ENCODE measurements at places on chromosomes 3 and 15. TPM values are rescaled to one million over a fixed set of nuclear protein-coding genes. Genes with fewer than 3 reads are reported as not detected.

ARL14 gene
- total RNA-seq, result 0.43 TPM

TRIM71 gene
- total RNA-seq, result 0.05 TPM

NAA50 gene
- total RNA-seq, result 217 TPM

GXYLT2 gene
- total RNA-seq, result 6.0 TPM

KLHL40 gene
- total RNA-seq, result not detected

FBXO40 gene
- not detected for total RNA-seq

- DNase-seq, result no peak
Observed at GRCh38 chr15:90044191-90044590, 43.1 kb downstream of the ZNF710 start.

SSUH2 gene
- total RNA-seq, result 0.10 TPM

SLC15A2 gene
- total RNA-seq, result not detected

DNA sequence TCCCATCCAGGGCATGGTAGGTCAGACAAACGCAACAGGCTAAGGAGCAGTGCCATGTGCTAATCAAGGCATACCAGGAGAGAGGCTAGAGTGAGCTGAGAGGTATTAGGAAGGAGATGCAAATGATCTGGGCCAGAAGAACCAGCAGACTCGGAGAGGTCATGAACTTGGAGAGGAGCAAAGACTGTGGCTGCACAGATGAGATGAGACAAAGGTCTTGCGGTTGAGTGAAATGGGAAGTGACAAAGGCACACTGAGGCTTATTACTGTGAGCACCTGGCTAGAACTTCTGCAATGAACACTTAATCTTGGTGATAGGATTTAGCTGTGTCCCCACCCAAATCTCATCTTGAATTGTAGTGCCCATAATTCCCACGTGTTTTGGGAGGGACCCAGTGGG lies 380.2 kb downstream of the ULK4 start:
- DNase-seq, result no peak

DNA sequence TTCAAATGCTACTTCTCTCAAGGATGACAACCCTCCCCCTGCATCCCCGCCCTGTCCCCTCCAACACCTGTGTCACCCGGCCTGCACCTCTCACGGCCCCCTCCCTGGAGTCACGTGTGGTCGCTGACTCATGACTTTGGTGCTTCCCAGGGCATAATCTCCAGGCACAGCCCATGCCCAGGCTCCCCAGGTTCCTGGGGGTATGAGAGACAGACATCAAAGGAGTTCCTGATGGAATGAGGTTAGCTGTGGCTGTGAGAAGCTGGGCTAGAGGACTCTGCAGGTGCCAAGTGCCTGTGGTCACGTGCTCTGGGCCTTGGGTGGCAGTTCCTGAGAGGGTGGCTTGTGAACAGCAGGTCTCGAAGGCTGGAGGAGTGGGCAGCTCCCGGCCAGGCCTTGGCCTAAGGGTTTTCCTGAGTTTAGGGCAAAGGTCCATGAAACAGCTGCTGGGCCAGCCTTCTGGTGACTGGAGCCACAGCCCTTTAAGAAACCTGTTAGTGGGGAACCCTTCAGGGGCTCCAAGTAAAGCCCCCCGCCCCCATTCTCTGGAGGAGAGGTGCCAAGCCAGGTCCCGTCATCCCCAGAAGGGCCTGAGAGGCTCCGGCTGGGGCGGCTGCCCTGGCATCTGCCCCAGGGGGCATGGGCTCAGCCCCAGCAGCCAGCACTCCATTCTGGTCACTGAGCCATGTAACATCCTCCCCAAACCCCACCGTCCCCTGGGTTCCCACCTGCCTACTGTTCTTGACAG lies 230.0 kb downstream of the XXYLT1 start:
- peak; percentile 57 for DNase-seq

ALDH1A3 gene
- 17.6 TPM for total RNA-seq

GRCh38 chr3:53478921-53479664 lies 15.3 kb upstream of the CACNA1D start:
- DNase-seq, result no peak

GRCh38 chr3:179082416-179082815 lies 10.8 kb upstream of the ZMAT3 start:
- peak; percentile 36 for DNase-seq

GRCh38 chr15:66997212-66997611 lies 68.2 kb upstream of the SMAD3 start:
- peak; percentile 60 for DNase-seq

GRCh38 chr3:102192575-102192974 lies 242.2 kb upstream of the ZPLD1 start:
- DNase-seq, result no peak

DUT gene
- 148 TPM for total RNA-seq

DNA sequence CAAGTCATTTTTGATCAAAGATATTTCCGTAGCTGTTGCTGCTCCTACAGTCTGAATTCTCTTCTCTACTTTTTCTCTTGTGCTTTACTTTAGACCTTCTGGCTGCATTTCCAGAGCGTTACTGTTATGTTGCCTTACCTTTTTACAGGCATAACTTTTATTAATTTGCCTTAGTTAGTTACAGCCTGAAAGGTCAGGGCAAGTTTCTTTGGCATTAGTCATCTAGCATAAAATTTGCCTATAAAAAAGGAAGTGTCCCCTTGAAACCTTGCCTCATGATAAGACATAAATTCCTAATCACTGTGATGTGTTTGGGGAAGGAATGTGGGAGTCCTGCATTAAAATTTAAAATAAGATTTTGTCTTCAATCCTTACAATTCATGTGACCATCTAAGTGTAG lies 618.5 kb downstream of the NR2F2 start:
- peak; percentile 4 for DNase-seq

DNA sequence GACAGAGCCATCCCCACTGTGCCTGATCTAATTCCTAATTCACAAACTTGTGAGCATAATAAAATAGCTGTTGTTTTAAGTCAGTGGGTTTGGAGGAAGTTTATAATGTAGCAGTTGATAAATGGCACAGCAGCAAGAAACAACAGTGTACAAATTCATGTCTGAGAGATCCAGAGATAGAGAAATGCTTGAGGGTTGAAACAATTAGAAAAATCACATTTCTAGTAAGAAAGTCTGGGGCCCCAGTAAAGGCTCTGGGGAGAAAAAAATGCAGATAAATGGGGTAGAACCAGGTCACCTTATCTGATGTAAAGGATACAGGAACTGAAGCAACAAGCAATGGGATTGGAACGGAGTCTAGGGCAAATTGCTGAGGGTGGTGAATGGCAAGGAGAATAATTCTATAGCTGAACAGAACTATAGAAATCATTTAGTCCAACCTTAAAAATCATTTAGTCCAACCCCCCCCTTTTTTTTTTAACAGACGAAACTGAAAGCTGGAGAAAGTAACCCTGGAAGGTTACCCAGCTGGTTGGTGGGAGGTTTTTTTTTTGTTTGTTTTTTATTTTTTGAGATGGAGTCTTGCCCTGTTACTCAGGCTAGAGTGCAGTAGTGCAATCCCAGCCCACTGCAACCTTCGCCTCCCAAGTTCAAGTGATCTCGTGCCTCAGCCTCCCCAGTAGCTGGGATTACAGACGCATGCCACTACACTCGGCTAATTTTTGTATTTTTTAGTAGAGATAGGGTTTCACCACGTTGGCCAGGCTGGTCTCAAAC lies 14.3 kb upstream of the SHQ1 start:
- no peak for DNase-seq

DNA sequence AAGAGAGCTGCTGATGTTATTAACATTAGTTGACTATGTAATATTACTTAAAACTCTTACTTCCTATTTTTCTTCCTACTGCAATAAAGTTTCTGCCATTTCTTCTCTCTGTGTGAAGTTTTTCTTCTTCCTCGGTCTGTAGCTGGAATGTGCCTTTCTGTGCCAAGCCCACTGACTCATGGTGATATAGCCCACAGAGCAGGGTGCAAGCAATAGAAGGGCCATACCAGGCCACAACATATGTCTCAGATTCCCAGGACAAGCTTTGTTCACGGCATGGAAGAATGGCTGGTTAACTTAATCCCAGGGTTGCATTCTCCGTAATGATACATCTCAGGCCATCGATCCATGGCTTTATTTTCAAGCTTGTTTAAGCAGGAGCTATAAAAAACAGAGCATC lies 815.3 kb downstream of the TUSC7 start:
- DNase-seq, result no peak

DNA sequence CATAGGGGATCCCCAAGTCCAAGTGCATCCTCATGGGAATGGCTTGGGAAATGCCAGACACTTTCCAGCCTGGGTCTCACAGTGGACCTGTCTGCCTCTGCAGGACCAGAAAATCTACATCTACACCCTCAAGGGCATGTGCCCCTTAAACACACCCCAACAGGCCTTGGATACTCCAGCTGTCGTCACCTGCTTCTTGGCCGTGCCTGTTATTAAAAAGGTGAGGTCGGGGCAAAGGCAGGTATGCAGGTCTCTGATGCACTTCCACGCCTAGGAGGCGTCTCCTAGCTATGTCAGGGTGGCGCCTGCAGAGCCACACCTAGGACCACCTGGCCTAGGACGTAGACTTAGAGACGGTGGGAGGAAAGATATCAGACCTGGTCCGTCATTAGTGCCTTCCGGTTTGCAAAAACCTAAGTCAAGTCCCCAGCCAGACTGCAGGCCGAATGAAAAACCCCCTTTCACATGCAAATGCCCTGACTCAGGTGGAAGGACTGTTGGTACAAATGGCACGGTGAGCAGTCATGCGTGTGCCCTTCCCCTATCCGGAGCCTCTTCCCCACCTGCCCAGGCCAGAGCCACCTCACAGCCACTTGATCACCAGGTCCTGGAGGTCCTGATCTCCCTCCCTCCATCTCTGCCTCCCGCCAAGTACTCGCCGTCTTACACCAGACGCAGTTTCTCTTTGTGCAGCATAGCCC lies 143.5 kb downstream of the LRRK1 start:
- no peak for DNase-seq

CD86 gene
- not detected for total RNA-seq

DLEC1 gene
- total RNA-seq, result not detected

MED12L gene
- total RNA-seq, result 0.12 TPM

DNA sequence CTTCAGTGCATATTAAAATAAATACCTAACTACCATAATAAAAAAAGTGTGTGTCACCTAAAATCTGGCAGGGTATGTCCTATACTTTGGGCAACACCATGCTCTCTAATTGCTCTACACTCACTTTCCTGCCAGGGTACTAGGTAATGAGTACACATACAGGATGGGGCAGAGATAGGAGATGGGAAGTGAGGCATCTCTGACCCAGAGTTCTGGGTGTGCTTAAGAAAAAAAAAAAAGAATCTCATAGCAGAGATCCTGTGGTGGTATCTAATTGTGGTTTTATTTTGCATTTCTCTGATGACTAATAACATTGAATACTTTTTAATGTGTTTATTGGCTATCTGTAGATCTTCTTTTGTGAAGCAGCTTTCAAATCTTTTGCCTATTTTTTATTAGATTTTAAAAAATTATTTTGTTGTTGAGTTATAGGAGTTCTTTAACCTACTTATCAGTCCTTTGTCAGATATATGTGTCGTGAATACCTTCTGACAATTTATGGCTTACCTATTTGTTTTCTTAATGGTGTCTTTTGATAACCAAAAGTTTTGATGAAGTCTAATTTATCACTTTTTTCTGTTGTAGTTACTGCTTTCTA lies 48.0 kb downstream of the EEFSEC start:
- DNase-seq, result no peak

DNA sequence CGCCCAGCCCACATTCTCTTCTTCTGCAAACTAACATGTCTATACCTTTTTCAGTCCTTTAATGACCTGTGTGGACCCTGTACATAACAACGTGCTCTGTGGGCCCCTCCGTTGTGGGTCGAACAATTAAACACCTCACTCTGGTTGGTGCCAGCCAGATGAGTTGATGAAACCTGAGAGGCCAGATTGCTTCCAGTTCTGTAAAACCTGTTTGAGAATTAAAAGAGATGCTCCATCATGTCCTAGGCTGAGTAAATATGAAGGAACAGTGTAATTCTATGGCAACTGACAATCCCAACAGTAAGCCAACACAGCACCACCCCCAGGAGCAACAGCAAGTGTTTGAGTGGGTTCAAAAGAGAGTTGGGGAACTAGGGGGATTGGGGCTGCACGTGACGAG lies 5.7 kb upstream of the THBS1 start:
- DNase-seq, result no peak

- DNase-seq, result no peak
Observed at GRCh38 chr15:61653110-61653509, 407.1 kb downstream of the VPS13C start.

GRCh38 chr3:143674100-143674968 lies 173.9 kb downstream of the SLC9A9 start:
- peak; percentile 53 for DNase-seq

- DNase-seq, result no peak
Observed at GRCh38 chr3:150439657-150440056, 31.6 kb downstream of the TSC22D2 start.

- no peak for DNase-seq
Observed at GRCh38 chr3:97901313-97902248, 70.7 kb downstream of the RIOX2 start.

GRCh38 chr3:141335531-141336061 lies 32.7 kb upstream of the ZBTB38 start:
- no peak for DNase-seq

DNA sequence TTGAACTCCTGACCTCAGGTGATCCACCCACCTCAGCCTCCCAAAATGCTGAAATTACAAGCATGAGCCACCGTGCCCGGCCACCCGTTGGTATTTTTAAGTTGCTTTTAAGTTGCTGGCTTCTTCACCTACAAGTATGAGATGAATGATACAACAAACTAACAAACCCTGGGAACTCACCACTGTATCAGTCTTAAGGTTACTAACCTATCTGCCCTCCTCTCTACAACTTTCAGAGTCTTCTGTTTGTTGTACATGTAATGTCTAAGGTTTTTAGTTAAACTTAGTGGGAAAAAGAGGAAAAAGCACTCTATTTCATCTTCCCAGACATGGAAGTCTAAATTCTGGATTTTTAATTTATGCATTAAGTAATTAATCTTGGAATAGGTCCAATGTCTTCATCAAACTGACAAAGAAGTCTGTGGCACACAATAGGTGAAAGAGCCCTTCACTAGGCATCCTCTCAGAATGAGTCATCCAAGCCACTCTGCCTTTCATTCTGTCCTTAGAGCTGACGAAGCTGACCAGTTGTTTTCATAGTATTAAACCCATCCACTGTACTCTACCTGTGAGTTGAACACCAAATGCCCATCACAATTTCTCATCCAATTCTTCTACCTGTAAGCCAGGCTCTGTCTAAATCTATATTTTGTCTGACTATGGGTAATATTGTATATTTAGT lies 936.1 kb downstream of the TUSC7 start:
- DNase-seq, result no peak

GOLGA8G gene
- total RNA-seq, result not detected

- no peak for DNase-seq
Observed at GRCh38 chr3:176275113-176275512, 922.2 kb downstream of the TBL1XR1 start.

GRCh38 chr3:112627419-112627818 lies 13.5 kb downstream of the CCDC80 start:
- no peak for DNase-seq
